Heart right ventricle (tissue), 16 donors: ENCODE measurements at places on chromosomes 5 and 9. TPM values are rescaled to one million over a fixed set of nuclear protein-coding genes. Genes with fewer than 3 reads are reported as not detected.

The RNF38 gene
- total RNA-seq = 45.4 TPM

The ZNF462 gene
- 31.7 TPM for total RNA-seq

The SPINK7 gene
- not detected for total RNA-seq

The TRIM7 gene
- 7.0 TPM for total RNA-seq

The PCDHGA7 gene
- total RNA-seq = 11.5 TPM

The CENPK gene
- 0.19 TPM for total RNA-seq

The CNTNAP3 gene
- 5.6 TPM for total RNA-seq
